Panc1 (cell line): ENCODE measurements at places on chromosomes 11 and 22. TPM values are rescaled to one million over a fixed set of nuclear protein-coding genes. Genes with fewer than 3 reads are reported as not detected.
A peak's percentile ranks its signal among the peaks of the same experiment; 100 is the strongest.

GRCh38 chr11:59429924-59430516 lies 3.8 kb upstream of the OR5A2 start:
- no peak overlapping the region for H3K4me3 ChIP-seq
- H3K36me3 ChIP-seq: no peaks in the 10 kb centered on the region
- H3K4me1 ChIP-seq: no peaks in the 10 kb centered on the region
- H3K27me3 ChIP-seq: peaks cover 8% of the 10 kb centered on the region; the same call in 1 of the 2 replicates

- no peaks in the 10 kb centered on the region for H3K27me3 ChIP-seq
- no peak overlapping the region for H3K27ac ChIP-seq
- no peak overlapping the region for H3K4me3 ChIP-seq
- no peak for DNase-seq
These were observed 9.5 kb downstream of the IGLL5 start for GRCh38 chr22:22897091-22897490.

- no peaks in the 10 kb centered on the region for H3K27me3 ChIP-seq
- no peaks in the 10 kb centered on the region for H3K4me1 ChIP-seq
- H3K4me3 ChIP-seq: no peak overlapping the region
- no peaks in the 10 kb centered on the region for H3K36me3 ChIP-seq
- DNase-seq: no peak
These were observed 67.5 kb upstream of the CCDC179 start for GRCh38 chr11:22927793-22928192.

DNA sequence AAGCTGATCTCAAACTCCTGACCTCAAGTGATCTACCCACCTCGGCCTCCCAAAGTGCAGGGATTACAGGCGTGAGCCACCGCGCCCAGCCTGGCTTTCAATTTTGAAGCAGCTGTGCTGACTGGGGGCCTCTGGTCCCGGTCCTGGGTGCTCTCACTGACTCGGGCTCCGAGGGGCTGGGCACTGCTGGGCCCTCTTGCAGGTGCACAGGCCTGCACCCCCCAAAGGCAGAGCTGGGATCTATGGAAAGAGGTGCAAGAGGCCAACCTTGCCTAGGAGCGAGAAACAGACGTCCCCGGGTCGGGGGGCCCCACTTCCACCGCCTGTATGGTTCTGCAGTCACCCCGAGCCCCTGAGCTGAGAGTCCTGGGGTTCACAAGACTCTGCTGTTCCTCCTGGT lies 33.2 kb downstream of the KIAA0930 start:
- no peaks in the 10 kb centered on the region for H3K36me3 ChIP-seq
- H3K27ac ChIP-seq: no peak overlapping the region
- no peak overlapping the region for H3K4me3 ChIP-seq
- no peak for DNase-seq
- no peaks in the 10 kb centered on the region for H3K27me3 ChIP-seq
- no peaks in the 10 kb centered on the region; the same call in 1 of the 2 replicates for H3K4me1 ChIP-seq

DNA sequence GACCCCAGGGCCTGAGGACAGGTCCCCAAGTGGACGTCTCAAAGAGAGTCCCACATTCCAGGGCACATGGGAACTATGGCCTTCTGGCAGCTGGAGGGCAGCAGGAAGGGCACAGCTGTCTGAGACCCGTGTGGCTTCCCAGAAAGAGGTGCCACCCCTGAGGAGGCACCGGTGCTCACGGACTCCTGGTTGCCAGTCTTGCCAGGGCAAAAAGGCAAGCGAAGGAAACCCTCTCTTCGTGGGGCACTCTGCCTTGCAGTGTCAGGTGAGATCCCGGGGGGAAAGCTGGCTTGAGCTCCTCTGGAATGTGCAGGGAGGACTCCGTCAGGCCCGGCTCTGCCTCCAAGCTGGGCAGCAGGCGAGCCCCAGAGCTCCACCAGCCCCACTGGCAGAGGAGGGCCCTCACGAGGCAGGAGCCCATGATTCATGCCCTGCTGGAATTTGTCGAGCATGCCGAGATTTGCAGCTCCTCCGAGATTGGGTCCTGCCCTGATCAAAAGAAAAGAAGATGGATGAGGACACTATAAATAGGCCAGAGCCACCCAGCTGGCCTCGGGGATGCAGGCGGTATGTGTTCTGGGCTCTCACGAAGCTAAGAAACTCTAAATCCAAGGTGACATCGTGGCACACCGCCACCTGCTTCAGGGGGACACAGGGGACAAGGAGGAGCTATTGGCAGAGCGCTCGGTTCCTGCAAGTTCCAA lies 9.9 kb upstream of the CELSR1 start:
- H3K27me3 ChIP-seq: no peaks in the 10 kb centered on the region
- H3K4me3 ChIP-seq: no peak overlapping the region
- peaks cover 21% of the 10 kb centered on the region for H3K4me1 ChIP-seq
- no peaks in the 10 kb centered on the region for H3K36me3 ChIP-seq

DNA sequence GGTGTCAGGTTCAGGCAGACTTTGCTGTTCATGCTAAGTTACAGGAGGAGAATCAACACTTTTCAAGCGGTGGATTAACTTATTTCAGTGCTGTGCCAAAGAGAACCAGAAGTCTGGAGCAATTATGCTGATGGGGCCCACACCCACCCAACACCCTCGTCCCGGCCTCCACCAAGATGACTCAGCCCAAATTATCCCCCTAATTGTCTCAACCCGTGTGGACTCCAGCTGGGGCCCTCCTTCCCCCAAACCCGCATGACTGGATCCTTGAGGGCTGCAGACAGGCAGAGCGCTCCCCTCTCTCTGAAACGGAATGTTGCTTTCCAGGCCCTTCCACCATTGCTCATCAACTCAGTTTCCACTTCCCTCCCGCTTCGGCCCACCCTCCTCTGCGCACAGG lies 34.6 kb upstream of the MN1 start:
- no peaks in the 10 kb centered on the region for H3K36me3 ChIP-seq
- no peaks in the 10 kb centered on the region for H3K4me1 ChIP-seq
- H3K27ac ChIP-seq: no peak overlapping the region
- H3K27me3 ChIP-seq: no peaks in the 10 kb centered on the region
- H3K4me3 ChIP-seq: no peak overlapping the region

The GPR83 gene
- total RNA-seq: 0.05 TPM

- no peak for DNase-seq
- H3K27ac ChIP-seq: no peak overlapping the region
- H3K36me3 ChIP-seq: no peaks in the 10 kb centered on the region
These were observed 307.2 kb downstream of the CADM1 start for GRCh38 chr11:115197031-115197430.

DNA sequence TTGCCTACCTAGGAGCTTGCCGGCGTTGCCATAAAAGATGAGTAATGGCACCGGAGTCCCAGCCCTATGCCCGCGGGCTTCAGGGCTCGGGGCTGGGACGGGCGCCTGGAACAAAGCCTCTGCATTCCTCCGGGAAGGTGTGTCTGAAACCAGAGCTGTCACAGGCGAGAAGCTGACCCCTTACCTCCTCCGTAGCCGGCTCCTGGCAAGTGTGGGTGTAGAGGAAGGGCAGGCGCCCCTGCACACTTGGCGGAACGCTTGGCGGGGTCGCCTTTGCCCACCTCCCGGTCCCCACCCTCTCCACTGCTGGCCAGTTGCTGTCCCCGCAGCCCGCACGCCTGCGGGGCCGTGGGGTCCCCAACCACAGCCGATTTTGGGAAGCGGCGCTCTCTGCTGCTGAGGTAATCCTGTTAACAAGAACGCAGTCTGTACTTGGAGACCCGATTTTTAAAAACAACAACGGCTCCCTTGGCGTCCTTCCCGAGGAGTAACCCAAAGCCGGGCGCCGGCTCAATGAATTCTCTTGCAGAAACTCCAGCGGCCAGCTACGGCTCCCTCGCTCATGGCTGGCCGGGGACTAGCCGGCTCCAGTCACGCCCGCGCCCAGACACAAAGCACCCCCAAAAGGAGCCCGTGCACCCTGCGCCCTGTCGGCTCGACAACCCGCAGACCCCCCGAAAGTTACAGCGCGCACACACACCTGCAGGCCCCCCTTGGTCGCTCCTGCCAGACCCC lies 89.2 kb downstream of the PLEKHA7 start:
- no peak for DNase-seq
- H3K4me3 ChIP-seq: peak overlapping the region; percentile 31
- no peaks in the 10 kb centered on the region for H3K36me3 ChIP-seq
- peaks cover 10% of the 10 kb centered on the region for H3K27me3 ChIP-seq
- H3K27ac ChIP-seq: no peak overlapping the region

DNA sequence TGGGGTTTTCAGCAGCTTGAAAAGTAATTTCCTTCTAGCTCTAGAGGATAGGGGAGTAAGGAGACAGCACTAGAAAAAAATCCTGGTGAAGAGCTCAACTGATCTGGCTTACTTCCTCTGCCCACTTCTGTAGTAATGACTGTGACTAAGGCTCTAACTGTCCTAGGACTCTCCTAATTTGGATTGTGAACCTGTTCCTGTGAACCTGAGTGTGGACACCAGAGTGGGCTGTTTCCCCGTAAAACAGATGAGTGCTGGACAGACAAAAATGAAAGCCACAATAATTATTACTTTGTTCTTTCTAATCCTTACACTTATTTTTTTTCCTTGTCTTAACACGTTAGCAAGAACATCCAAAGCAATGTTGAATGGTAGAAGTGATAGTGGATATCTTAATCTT lies 154.1 kb downstream of the AASDHPPT start:
- DNase-seq: no peak
- H3K36me3 ChIP-seq: no peaks in the 10 kb centered on the region

GRCh38 chr11:70833554-70833953 lies 418.8 kb downstream of the SHANK2 start:
- no peak overlapping the region for H3K4me3 ChIP-seq
- peaks cover 3% of the 10 kb centered on the region; the same call in 1 of the 2 replicates for H3K27me3 ChIP-seq
- H3K36me3 ChIP-seq: no peaks in the 10 kb centered on the region
- H3K4me1 ChIP-seq: no peaks in the 10 kb centered on the region
- H3K27ac ChIP-seq: no peak overlapping the region
- no peak for DNase-seq

DNA sequence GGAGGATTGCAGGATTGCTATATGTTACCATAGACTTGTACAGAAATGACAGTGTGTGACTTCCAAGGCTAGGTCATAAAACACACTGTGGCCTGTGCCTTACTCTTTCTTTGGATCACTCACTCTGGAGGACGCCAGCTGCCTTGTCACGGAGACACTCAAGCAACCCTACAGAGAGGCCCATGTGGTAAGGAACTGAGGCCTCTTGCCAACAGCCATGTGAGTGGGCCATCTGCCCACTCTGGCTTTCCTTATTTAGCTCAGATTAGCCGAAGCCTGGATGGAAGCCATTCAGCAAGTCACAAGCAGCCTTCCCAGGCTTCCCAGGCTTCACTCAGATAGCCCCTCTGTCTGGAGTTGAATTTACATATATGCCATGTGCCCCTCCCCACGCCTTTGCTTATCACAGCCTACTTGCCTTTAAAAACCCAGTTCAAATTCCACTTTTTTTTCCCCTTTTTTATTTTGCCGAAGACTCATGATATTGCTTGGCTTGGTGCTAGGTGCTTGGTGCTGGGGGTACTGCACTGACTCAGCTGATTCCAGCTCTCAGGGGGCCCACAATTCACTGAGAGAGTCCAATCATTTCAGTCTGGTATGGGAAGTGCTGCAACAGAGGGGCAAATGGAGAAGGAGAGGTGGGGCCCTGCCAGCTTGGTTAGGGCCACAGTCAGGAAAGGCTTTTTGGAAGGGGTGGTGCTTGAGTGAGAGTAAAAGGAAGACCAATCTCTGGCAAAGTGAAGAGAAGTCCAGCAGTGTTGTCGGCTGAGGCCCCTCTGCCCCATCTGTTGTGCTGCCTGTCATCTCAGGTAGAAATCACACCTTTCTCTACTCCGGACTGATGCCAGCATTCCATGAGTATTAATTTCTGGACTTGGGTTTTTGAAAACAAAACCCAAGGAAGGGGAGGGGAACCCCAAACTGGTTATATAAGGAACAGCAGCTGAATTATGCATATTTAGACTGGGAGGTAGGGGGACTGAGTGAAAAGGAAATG lies 14.5 kb upstream of the P4HA3 start:
- no peak overlapping the region for H3K4me3 ChIP-seq
- DNase-seq: no peak
- H3K27me3 ChIP-seq: no peaks in the 10 kb centered on the region
- no peaks in the 10 kb centered on the region for H3K36me3 ChIP-seq

The OR52E8 gene
- not detected for total RNA-seq

The DEUP1 gene
- not detected for total RNA-seq

GRCh38 chr11:32573228-32573627 lies 10.4 kb upstream of the EIF3M start:
- no peak overlapping the region for H3K4me3 ChIP-seq
- H3K27me3 ChIP-seq: no peaks in the 10 kb centered on the region
- H3K36me3 ChIP-seq: no peaks in the 10 kb centered on the region
- no peak for DNase-seq

- no peaks in the 10 kb centered on the region for H3K4me1 ChIP-seq
- H3K27ac ChIP-seq: no peak overlapping the region
- no peak overlapping the region for H3K4me3 ChIP-seq
- H3K27me3 ChIP-seq: no peaks in the 10 kb centered on the region
These were observed 80.7 kb downstream of the MN1 start for GRCh38 chr22:27720860-27721259.

DNA sequence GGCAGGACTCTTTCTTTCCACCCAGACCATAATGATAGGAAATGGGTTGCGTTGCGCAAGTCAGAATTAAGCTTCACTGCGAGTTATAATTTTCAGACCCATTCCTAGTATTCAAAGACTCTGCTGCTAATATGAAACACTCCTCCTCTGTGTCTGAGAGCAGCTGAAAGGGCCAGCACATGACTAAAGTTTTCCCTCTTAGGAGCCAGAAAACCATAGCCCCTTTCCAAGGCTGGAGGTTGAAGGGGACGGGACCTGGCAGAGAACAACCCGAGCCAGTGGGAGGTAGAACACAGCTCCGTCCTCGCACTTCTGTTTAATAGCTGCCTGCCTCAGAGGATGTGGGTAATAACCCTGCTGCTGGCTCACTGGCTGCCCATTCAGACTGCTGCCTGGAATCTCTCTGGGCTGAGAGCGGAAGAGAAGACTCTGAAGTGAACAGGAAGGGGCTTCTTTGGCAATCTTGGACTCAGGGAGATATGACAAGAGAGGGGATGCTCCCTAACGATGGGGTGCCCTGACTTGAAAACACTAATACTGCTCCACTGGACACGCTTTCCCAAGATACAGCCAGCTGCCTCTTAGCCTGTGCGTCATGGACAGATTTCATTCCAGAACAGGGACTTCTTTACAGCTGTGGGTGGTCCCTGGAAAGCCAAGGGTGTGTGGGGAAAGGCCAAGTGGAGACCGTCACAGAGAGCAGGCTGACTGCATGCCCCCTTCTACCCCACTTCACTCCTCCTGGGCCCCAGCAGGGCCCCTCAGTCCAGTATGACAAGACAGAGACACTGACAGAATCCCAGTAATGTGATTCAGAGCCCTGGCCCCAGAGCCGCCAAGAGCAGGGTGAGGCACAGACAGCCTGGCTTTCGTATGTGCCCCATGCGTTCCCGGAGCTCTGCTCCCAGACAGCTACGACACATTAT lies 156.9 kb downstream of the FEZ1 start:
- peaks cover 10% of the 10 kb centered on the region; the same call in 1 of the 2 replicates for H3K27me3 ChIP-seq
- no peaks in the 10 kb centered on the region for H3K4me1 ChIP-seq
- no peak overlapping the region for H3K27ac ChIP-seq
- H3K4me3 ChIP-seq: no peak overlapping the region
- DNase-seq: no peak

The TENM4 gene
- 0.39 TPM for total RNA-seq

The TSGA10IP gene
- not detected for total RNA-seq
